ENCODE measurements at places on chromosomes 1 and 21.

- no peak for DNase-seq
Observed at GRCh38 chr1:26972821-26973220, 12.6 kb upstream of the KDF1 start.

DNA sequence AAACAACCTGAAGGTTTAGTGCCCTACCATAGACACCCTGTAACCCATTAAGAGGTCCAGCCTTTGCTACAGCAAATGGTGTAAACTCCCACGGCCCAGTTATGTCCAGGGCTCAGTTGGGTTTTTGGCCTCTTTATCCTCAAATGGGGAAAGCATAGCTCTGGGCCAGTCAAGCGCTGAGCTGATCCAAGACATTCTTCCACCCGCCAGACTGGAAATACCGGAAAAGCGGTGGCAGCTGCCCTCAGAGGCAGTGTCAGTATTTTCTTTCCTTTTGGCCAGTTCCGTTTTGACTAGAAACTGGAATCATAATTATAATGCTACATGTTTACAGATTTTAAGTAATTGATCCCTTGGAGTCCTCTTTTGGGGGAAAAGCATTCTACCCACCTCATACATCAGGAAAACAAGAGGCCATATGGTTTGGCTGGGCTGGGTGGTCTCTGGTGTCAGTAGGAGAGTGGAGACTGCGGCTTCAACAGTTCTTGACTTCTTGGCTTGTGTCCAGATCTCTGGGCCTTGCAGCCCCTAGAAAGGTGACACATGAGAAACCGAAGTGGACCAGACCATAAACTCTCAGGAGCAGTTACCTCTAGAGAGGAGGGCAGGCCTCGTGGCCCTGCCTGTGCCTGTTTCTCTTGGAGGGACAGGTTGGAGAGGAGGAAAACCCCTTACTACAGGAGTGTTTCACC lies 30.2 kb upstream of the CLDN14 start:
- no peak for DNase-seq

DNA sequence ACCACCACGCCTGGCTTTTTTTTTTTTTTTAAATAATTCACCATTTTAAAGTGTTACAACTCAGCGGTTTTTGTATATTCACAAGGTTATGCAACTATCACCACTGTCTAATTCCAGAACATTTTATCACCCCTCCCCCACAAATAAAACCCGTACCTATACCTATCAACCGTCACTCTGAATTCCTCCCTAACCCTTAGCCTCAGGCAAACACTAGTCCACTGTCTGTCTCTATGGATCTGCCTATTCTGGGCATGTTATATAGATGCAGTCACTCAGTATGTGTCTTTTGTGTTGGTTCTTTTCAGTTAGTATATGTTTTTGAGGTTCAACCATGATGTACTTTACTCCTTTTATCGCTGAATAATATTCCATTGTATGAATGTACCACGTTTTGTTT lies 19.3 kb upstream of the GRHL3 start:
- DNase-seq: no peak

GRCh38 chr1:180266275-180267210 lies 36.5 kb downstream of the LHX4 start:
- no peak for DNase-seq

Data from HuH-7.5 (cell line).